ENCODE measurements at places on chromosomes 6 and 20.

- no peak for DNase-seq
Observed at GRCh38 chr6:93416571-93417420, 2.6 kb downstream of the EPHA7 start.

DNA sequence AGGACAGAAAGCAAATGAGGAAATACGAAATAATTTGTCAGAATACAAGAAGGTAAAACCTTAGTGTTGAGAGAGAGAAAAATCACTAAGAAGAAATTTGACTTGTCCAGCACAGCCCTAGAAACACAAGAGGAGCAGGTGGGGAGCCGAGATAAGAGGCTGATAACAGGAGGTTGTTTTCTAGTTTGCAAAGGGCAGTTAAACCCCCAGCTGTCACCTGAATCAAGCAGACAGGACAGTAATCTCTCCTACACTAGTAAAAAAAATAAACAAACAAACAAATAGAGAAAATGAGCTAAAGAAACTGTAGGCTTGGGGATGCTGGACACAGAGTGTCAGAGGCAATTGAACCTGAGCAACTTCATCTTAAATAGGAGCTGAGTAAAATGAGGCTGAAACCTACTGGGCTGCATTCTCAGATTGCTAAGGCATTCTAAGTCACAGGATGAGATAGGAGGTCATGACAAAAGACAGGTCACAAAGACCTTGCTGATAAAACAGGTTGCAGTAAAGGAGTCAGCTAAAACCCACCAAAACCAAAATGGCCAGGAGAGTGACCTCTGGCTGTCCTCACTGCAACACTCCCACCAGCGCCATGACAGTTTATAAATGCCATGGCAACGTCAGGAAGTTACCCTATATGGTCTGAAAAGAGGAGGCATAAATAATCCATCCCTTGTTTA lies 40.4 kb downstream of the FAM184A start:
- no peak for DNase-seq

GRCh38 chr20:47334022-47334551 lies 22.4 kb downstream of the ZMYND8 start:
- DNase-seq, result no peak

DNA sequence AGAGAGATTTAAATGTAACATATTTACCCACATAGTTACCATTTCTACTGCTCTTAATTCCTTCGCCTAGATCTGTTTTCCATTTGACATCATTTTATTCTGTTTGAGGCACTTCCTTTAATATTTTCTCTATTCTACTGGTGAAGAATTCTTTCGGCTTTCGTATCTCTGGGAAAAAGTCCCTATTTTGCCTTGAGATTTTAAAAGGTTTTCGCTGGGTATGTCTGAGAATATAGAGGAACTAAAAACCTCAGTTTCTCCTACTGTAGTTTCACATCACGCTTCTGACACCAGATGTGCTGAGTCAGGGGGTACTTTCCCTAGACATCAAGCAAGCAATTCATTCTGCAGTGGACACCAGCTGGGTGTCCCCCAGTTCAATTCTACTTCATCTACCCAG lies 61.7 kb downstream of the E2F3 start:
- no peak for DNase-seq

- DNase-seq, result no peak
Observed at GRCh38 chr20:1616858-1617434, 2.9 kb downstream of the SIRPB1 start.

DNA sequence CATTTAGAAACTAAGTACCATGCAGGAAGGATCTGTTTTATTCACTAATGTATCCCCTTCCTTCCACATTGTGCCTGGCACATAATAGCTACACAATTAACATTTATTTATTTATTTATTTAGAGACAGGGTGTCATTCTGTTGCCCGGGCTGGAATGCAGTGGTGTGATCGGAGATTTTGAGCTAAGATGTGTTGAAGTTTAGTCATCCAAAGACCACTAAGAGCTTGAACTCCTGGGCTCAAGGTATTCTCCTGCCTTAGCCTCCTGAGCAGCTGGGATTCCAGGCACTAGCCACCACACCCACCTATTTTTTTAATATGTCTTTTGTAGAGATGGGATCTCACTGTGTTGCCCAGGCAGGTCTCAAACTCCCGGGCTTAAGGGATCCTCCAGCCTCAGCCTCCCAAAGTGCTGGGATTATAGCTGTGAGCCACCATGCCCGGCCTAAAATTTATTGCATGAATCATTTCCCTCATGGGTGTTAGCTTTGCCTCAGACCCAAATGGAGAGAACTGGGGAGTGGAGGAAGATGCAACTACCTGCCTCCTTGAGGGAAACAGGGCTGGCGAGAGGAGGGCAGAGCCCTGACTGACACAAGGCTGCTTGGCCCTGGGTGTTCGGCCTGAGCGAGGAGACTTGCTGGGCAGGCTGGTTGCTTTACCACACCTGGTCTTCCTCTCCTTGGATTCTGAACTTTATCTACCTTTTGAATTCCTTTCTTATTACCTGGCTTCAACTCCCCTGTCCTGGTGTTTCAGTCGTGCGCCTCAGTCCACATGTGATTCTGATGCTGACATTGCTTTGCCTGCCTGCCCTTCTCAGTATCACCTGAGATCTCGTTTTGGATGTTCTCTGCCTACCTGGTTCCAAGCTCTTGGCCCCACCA lies 1.7 kb upstream of the DYNLT1 start:
- no peak for DNase-seq

DNA sequence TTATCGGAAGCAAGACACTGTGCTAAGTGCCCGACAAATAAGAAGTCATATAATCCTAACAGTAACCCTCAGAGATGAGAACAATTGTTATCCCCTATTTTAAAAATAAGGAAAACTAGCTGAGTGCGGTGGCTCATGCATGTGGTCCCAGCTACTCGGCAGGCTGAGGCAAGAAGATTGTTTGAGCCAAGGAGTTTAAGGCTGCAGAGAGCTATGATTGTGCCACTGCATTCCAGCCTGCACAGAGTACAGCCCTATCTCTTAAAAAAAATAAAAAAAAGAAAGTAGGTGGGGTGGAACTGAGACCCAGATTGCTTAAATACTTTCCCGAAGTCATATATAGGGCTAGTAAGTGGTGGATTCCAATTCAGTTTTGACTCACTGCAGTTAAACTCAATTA lies 84.7 kb downstream of the UST start:
- no peak for DNase-seq

GRCh38 chr20:14828459-14828858 lies 491.0 kb upstream of the FLRT3 start:
- no peak for DNase-seq

- no peak for DNase-seq
Observed at GRCh38 chr6:148591656-148592055, 155.2 kb upstream of the UST start.

- DNase-seq, result no peak
Observed at GRCh38 chr6:7136859-7137334, 29.1 kb downstream of the RREB1 start.

DNA sequence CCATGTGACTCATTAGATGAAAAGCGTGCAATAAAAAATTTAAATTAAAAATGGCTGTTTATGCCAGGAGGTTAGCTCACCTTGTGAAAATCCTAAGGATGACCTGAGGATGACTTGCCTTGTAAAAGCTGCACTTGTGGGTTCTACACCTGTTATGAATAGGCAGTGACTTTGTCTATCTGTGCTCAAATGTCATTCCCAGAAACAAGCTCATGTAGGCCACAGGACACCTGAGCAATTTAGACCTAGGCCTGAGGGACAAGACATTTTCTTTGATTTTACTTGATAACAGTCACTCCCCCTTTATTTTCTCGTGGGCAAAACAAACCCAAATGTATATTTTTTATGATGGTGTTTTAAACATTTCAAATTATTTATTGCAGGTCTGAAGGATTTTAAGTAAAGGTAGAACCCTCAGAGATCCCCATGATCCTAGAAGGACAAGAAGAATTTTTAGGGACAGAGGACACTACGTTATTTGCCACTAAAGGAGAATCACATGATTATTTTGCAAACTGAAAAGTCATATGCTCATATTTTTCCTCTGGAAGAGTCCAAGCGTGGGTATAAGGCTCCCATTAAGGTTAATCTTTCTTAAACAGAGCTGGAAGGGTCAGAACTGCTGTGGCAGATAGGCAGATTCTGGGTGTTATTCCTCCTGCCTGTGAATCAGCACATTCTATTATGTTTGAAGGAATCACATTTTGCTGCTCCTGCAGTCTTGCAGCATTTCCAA lies 277.5 kb upstream of the MAN1A1 start:
- no peak for DNase-seq

Measured in stimulated activated CD8-positive, alpha-beta memory T cell treated with anti-CD3 and anti-CD28 coated beads, Interleukin-15, amount 100 ng/mL, for 24 hours (primary cell).